ENCODE measurements at places on chromosomes 7 and 10. TPM values are rescaled to one million over a fixed set of nuclear protein-coding genes. Genes with fewer than 3 reads are reported as not detected.

Gene FAM25G
- not detected for total RNA-seq

Gene UCMA
- total RNA-seq: not detected

Gene ATG9B
- total RNA-seq: 7.5 TPM

Gene TNRC18
- 43.3 TPM for total RNA-seq

Gene RADIL
- total RNA-seq: 0.26 TPM

Gene AKR1C4
- total RNA-seq: not detected

Gene STEAP4
- total RNA-seq: 0.58 TPM

Gene CCNJ
- total RNA-seq: 9.4 TPM

Gene CCDC136
- total RNA-seq: 10.6 TPM

Gene PDCD4
- 45.2 TPM for total RNA-seq

Gene PNLIPRP3
- not detected for total RNA-seq

Gene KIAA1549
- total RNA-seq: 0.77 TPM

Gene DNMBP
- total RNA-seq: 1.3 TPM

- H3K27ac ChIP-seq: no peak overlapping the region
- DNase-seq: no peak
- no peak overlapping the region for H3K4me3 ChIP-seq
- H3K4me1 ChIP-seq: no peaks in the 10 kb centered on the region
These were observed 267.7 kb downstream of the GFRA1 start for GRCh38 chr10:116005301-116005700.

- no peaks in the 10 kb centered on the region for H3K4me1 ChIP-seq
- H3K27me3 ChIP-seq: no peaks in the 10 kb centered on the region
- H3K27ac ChIP-seq: no peak overlapping the region
- H3K4me3 ChIP-seq: no peak overlapping the region
- no peaks in the 10 kb centered on the region for H3K36me3 ChIP-seq
These were observed 184.4 kb downstream of the MDFIC start for GRCh38 chr7:115106316-115106715.

DNA sequence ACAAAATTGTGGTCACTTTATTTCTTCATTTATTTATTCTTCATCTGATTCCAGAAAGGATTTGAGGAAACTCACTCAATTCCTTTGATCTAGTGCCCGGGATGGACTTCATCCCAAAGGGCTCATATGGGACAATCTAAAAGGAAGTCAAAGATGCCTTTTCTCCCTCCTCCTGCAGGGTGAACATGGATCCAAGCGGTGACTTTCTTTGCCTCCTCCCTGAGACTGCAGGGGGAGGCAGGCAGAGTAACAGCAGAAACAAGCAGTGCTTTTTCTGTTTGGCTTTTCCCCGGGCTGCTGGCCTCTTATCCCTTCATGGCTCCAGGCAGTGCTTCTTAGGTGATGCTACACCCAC is 10.0 kb upstream of the DNMBP start:
- DNase-seq: no peak
- H3K4me3 ChIP-seq: no peak overlapping the region
- H3K27me3 ChIP-seq: peaks cover 11% of the 10 kb centered on the region
- H3K36me3 ChIP-seq: no peaks in the 10 kb centered on the region
- H3K4me1 ChIP-seq: peaks cover 7% of the 10 kb centered on the region
- H3K27ac ChIP-seq: no peak overlapping the region

DNA sequence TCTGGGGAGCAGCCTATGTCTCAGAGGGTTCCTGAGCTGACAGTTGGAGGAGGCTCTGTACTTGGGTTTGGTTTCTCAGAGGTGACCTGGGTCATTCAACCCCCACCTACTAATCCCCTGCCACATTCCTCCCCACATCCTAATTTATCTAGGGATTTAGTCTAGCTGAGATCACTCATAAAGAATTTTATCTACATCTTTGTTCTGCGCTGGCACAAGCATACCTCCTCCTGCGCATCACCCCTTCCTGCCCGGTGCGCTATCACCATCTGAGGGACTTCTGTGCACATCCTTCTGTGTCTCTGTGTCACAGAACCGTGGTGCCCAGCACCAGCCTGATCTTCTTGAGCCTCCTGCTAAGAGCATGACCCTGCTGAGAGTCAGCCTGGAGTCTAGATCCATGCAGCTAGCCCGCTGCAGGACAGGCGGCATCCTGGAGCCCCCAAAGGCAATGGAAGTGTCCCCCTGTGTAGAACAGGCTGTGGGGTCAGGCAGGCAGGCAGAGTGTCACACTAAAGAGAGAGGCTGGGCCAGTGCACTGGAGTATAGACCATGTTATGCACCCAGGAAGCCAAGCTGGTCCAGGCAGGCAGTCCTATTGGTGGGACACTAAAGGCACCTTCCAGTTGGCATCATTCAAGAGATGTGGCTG is 63.6 kb downstream of the ARHGAP22 start:
- H3K27ac ChIP-seq: no peak overlapping the region
- H3K4me3 ChIP-seq: no peak overlapping the region
- no peak for DNase-seq
- H3K27me3 ChIP-seq: peaks cover 2% of the 10 kb centered on the region
- no peaks in the 10 kb centered on the region for H3K4me1 ChIP-seq

DNA sequence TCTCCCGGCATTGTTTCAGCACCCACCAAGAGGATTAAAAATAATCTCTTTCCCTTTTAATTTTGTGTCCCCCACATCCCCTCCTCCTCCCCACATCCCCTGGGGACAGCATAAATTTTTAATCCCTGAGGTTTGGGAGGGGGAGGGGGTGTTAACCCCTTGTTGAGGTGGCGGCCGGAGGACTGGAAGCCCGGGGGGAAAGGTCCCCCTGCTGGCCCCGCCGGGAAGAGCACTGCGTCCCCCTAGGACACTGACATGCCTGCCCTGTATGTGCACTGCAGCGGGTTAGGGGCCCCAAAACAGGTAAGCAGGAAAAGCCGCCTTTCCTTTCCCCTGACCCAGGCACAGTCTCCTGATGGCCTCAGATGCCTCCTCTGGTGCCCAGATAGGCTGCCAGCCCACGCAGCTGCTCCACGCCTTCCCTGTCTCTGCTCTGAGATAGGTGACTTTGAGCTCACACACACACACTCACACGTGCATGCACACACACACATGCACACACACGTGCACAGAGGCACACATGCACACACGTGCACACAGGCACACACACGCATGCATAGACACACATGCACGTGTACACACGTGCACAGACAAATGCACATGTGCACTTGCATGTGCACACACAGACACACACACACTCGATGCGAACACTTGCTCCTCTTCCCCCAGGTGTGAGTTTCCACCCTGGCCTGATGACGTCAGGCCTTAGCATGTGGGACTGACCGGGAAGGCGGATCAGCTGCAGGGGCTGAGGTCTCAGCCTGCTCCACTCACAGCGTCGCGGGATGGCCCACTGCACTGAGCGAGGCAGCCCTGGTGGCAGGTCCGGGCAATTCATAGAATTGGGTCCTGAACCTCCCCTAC is 12.3 kb downstream of the CNPY1 start:
- no peaks in the 10 kb centered on the region for H3K36me3 ChIP-seq
- DNase-seq: peak; percentile 72
- H3K4me3 ChIP-seq: no peak overlapping the region
- no peak overlapping the region for H3K27ac ChIP-seq

GRCh38 chr10:103584216-103585010 is 90.9 kb downstream of the NEURL1 start:
- DNase-seq: peak; percentile 87
- H3K4me1 ChIP-seq: peaks cover 4% of the 10 kb centered on the region
- peaks cover 2% of the 10 kb centered on the region for H3K36me3 ChIP-seq
- peaks cover 9% of the 10 kb centered on the region for H3K27me3 ChIP-seq

DNA sequence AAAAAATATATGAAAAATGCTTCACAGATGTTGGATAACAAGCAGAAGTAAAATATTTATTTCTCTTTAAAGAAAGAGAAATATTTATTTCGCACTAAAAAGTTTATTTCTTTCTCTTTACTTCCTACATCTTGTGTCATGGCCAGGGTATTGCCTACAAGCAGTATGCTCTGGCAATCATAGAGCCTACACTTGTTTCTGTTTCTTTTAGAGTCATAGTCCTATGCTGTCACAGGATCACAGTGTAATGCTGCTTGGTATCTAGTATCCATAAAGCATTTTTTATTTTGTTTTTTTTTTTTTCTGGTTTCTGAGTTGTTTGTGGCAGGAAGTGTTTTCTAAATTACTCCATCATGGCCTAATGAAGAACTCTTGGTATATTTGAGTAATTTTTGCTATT is 116.0 kb downstream of the ATRNL1 start:
- no peak for DNase-seq
- no peaks in the 10 kb centered on the region for H3K27me3 ChIP-seq
- H3K4me1 ChIP-seq: peaks cover 6% of the 10 kb centered on the region
- no peak overlapping the region for H3K4me3 ChIP-seq
- no peak overlapping the region for H3K27ac ChIP-seq
- no peaks in the 10 kb centered on the region for H3K36me3 ChIP-seq

- H3K27ac ChIP-seq: no peak overlapping the region
- H3K4me3 ChIP-seq: no peak overlapping the region
- no peak for DNase-seq
- H3K36me3 ChIP-seq: no peaks in the 10 kb centered on the region
- no peaks in the 10 kb centered on the region for H3K4me1 ChIP-seq
These were observed 219.6 kb downstream of the PTEN start for GRCh38 chr10:88082806-88083596.

GRCh38 chr10:1464881-1465417 is 272.4 kb downstream of the ADARB2 start:
- no peak overlapping the region for H3K4me3 ChIP-seq
- DNase-seq: no peak
- H3K27ac ChIP-seq: no peak overlapping the region

GRCh38 chr10:93215312-93215711 is 141.6 kb downstream of the CYP26A1 start:
- no peak for DNase-seq
- no peaks in the 10 kb centered on the region for H3K4me1 ChIP-seq
- no peaks in the 10 kb centered on the region for H3K36me3 ChIP-seq
- no peak overlapping the region for H3K27ac ChIP-seq
- H3K4me3 ChIP-seq: no peak overlapping the region

DNA sequence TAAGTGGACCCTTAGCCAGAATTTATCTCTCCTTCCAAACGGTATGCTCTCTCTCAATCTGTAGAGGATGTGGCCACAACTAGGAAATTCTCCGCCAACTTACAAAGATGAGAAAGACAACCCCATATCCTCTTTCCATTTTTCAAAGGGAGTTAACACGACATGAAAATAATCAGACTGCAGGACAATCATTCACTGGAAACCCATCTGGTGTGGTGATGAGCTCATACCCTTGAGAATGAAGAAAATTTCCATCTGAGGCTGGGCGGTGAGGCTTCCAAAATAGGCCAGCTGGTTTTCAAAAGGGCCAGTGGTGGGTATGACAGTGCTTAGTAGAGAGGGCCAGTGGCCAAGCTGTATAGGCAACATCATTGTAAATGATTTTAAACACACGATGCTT is 369.6 kb downstream of the FRMD4A start:
- H3K27me3 ChIP-seq: peaks cover 2% of the 10 kb centered on the region
- no peak overlapping the region for H3K27ac ChIP-seq
- no peaks in the 10 kb centered on the region for H3K36me3 ChIP-seq
- H3K4me1 ChIP-seq: no peaks in the 10 kb centered on the region

DNA sequence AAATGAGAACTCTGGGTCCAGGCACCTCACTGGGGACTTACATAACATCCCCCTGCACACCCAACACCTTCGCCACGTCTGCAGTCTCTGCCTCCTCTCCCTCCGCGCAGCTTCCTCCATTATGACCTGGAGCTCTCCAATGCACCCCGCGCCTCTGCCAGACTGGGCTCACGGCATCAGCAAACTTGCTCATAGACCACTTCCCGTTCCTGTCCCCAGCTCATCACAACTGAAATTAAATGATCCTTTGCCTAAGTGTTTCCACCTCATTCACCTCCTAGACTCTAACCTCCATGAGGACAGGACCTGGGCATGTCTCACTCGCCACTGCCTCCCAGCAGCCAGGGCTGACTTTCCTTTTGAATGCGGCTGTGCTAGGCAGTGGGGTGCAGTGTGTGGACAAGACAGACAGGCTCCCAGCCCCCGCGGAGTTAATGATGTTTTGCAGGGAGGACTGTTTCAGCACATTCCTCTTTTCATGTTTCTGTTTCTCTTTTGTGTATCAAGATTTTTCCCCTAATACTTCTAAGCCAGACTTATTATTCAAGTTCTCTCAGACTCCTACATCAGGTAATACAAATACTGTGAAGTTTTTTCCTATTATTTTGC is 18.8 kb downstream of the CHST15 start:
- peak; percentile 61 for DNase-seq
- no peaks in the 10 kb centered on the region for H3K36me3 ChIP-seq
- H3K27me3 ChIP-seq: peaks cover 8% of the 10 kb centered on the region
- peaks cover 8% of the 10 kb centered on the region for H3K4me1 ChIP-seq
- peak overlapping the region; percentile 1 for H3K4me3 ChIP-seq

DNA sequence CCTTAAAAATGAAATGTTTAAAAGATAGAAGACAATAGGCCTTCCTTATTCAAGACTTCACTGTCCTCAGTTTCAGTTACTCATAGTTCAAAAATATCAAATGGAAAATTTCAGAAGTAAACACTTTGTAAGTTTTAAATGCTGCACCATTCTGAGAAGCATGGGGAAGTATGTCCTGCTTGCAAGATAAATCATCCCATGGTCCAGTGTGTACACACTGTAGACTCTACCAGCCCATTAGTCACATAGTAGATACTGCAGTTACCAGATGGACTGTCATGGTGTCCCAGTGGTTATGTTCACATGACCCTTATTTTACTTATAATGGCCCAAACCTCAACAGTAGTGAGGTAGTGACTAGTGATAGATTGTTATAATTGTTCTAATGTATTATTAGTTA is 69.5 kb downstream of the PTPN12 start:
- peaks cover 4% of the 10 kb centered on the region for H3K4me1 ChIP-seq
- no peaks in the 10 kb centered on the region for H3K27me3 ChIP-seq
- no peak overlapping the region for H3K4me3 ChIP-seq
- peaks cover 7% of the 10 kb centered on the region for H3K36me3 ChIP-seq
- DNase-seq: no peak

GRCh38 chr10:34844448-34844847 is 29.4 kb upstream of the PARD3 start:
- no peak overlapping the region for H3K4me3 ChIP-seq
- no peaks in the 10 kb centered on the region for H3K4me1 ChIP-seq
- H3K27me3 ChIP-seq: peaks cover 5% of the 10 kb centered on the region
- H3K36me3 ChIP-seq: no peaks in the 10 kb centered on the region
- no peak overlapping the region for H3K27ac ChIP-seq
- no peak for DNase-seq

GRCh38 chr7:16438988-16439387 is 17.6 kb upstream of the CRPPA start:
- DNase-seq: no peak
- H3K36me3 ChIP-seq: no peaks in the 10 kb centered on the region
- no peak overlapping the region for H3K27ac ChIP-seq
- peaks cover 1% of the 10 kb centered on the region for H3K27me3 ChIP-seq

DNA sequence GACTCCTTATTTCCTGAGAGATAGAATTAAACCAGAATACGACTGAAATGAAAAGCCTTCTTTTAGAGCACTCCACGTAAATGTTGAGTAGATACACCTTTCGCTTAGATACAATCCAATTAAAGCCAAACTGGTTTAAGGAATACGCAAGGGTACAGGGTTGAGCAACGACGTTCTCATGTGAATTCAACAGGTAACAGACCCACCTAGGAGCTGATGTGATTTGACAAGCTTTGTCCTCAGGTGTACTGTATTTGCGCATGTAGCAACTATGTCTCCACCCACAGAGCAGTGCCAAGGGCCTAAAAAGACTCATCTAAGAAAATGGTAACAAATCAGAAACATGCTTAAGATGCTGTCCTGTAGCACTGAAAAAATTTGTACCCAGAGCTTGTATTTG is 139.6 kb downstream of the GATA3 start:
- no peak overlapping the region for H3K4me3 ChIP-seq
- H3K27ac ChIP-seq: no peak overlapping the region
- no peak for DNase-seq
- peaks cover 6% of the 10 kb centered on the region for H3K4me1 ChIP-seq
- H3K27me3 ChIP-seq: peaks cover 10% of the 10 kb centered on the region

- H3K4me3 ChIP-seq: no peak overlapping the region
- H3K27me3 ChIP-seq: peaks cover 93% of the 10 kb centered on the region
- H3K36me3 ChIP-seq: peaks cover 7% of the 10 kb centered on the region
- H3K27ac ChIP-seq: no peak overlapping the region
These were observed 9.4 kb downstream of the DLX5 start for GRCh38 chr7:97015279-97015678.

Data from activated CD4-positive, alpha-beta T cell treated with anti-CD3 and anti-CD28 coated beads, Interleukin-2, amount 10 ng/mL, durations not matched to agents 24 days and 14 days (primary cell).